Stimulated activated CD4-positive, alpha-beta T cell treated with anti-CD3 and anti-CD28 coated beads, Interleukin-12 subunit alpha, Interleukin-12 subunit beta, amount 100 ng/mL, for 24 hours (primary cell): ENCODE measurements at places on chromosomes 6 and 20.

- no peak for DNase-seq
These were observed 725.3 kb downstream of the COL12A1 start for GRCh38 chr6:74480561-74480960.

GRCh38 chr6:13066050-13066449 lies 262.3 kb downstream of the TBC1D7 start:
- DNase-seq: no peak

- no peak for DNase-seq
These were observed 85.3 kb downstream of the NKAIN2 start for GRCh38 chr6:123888771-123889513.

- DNase-seq: no peak
These were observed 107.7 kb upstream of the FOXC1 start for GRCh38 chr6:1502041-1502440.

DNA sequence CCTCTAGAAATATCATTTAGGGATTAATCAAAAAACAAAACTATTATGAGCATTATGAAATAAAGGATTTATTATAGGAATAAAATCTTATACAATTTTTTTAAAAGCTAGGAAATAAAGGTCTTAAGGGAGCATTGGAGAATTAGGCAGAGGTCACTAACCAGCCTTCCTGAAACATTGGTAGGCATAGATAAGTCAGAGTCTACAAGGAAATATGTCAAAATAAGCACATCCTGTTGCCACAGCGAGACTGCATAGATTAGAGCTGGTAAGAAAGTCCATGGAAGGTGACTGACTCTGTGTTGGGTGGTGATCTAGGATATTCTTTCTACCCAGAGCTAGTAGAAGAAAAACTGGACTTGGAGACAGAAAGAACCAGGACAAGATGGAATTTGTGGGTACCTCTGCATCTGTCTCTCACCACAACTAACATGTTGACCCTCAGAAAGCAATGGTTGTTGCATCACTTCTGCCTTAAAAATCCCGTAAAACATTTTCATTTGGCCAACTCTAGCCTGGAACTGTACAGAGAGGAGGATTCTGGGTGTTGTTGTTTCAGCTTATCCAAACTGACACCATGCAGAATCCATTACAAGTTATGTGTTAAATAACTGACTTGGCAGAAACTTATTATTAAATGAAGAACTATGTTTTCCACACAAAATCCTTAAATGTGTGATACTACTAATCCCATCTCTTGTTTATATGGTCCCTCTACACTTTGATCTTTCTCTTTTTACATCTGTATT lies 77.1 kb downstream of the FBXO5 start:
- no peak for DNase-seq

GRCh38 chr6:124870611-124871459 lies 91.4 kb upstream of the RNF217 start:
- no peak for DNase-seq

- DNase-seq: no peak
These were observed 6.9 kb downstream of the STK35 start for GRCh38 chr20:2108498-2108897.

- no peak for DNase-seq
These were observed 119.4 kb downstream of the RFPL4B start for GRCh38 chr6:112466373-112467151.

GRCh38 chr6:119880840-119881239 lies 531.3 kb upstream of the MAN1A1 start:
- DNase-seq: no peak

DNA sequence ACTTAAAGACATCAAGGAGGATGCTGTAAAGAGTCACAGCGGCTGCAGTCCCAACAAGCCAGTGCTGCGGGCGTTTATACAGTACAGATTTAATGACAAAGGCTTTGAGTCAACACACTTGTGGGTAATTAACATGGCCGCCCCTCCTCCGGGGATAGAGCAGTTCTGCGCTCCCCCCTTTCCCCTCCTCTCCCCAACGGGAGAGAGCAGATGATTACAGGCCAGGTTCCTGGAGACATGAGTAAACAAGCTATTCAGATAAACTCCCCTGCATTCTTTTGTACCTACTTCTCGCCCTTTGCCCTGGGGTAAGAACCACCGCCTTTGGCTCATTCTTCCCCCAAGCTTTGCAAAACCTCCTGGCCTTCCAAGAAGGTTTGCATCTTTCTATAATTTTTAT lies 23.6 kb upstream of the FABP7 start:
- DNase-seq: no peak

- DNase-seq: no peak
These were observed 571.5 kb upstream of the CDH4 start for GRCh38 chr20:60680554-60680953.

DNA sequence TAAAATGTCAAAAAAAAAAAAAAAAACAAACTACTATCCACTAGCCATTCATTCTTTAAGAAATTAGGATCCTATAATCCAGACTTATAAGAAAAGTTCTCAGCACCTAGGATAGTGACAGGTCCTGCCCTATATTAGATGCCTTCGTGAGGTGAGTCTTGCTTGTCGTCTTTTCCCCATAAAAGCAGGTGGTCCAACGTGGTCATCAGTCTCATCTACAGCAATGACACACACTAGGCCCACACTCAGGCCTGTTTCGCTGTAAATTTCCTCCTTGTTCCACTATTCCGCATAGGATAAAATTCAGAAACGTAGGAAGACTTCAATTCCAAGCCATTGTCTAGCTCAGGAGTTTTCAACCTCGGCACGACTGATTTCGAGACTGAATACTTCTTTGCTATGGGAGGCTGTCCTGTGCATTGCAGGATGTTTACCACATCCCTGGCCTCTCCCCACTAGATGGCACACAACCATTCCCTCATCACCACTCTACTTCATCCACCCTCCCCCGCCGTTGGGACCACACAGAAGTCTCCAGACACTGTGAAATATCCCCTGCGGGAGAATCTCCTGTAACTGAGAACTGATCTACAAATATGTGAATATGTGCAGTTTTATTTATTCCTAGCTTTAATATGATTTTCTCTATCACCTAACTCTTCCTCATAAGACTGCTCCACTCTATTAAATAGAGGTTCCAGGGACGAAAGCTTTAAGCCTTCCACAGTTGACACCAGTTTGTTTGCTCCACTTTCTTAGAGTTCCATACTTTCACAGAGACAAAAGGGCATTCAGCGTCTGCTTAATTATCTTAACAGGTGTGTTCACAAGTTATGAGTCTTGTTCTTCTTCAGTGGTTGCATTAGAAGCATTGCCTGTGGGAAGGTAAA lies 346.3 kb downstream of the BMP2 start:
- no peak for DNase-seq

- DNase-seq: no peak
These were observed 107.8 kb downstream of the NFATC2 start for GRCh38 chr20:51434580-51435247.

DNA sequence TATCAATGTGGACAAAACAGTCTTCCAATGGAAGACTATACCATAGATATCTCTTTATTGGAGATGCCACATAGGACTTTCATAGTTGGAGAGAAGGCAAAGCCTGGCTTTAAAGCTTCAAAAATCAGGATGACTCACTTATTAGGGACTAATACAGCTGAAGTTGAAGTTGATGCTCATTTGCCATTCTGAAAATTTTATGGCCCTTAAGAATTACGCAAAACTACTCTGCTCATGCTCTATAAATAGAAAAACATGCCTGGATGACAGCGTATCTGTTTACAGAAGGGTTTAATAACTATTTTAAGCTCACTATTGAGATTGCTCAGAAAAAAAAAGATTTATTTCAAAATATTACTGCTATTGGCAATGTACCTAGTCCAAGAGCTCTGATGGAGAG lies 155.5 kb upstream of the DST start:
- no peak for DNase-seq

- DNase-seq: no peak
These were observed 137.3 kb downstream of the CCDC170 start for GRCh38 chr6:151630991-151631655.

DNA sequence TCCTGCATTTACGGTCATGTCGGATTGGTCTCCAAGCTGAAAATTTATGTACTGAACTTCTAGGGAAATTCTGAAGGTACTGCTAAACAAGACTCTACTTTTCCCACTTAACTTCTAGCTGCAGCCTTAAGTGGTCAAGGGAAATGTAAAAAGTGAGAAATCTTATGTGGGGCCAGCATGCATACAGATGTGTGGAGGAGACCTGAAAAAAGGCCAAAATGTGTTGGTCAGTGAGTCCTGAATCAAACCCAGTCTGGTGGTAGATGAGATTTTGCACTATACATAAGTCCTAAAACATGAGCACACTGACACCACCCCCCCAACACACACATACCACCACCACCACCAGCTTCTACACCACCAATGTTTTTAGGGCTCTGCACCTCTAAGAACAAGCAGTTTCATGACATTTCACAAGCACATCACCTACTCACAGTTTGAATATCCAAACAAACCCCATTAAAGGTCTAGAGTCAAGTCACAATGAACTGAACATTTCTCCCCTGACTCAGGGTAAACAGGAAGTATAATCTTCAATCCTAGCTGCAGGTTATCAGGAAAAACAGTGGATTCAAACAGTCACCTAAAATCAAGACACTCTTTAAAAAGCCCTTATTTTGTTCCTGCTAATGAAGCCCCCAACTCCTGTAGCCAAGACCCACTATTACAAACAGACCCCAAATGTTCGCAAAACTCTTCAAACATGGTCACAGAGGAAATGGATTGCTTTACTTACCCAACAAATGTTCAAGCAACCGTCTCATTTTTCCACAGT lies 1.6 kb downstream of the ZMYND8 start:
- no peak for DNase-seq

GRCh38 chr6:89328976-89329375 lies 13.9 kb upstream of the GABRR2 start:
- no peak for DNase-seq

DNA sequence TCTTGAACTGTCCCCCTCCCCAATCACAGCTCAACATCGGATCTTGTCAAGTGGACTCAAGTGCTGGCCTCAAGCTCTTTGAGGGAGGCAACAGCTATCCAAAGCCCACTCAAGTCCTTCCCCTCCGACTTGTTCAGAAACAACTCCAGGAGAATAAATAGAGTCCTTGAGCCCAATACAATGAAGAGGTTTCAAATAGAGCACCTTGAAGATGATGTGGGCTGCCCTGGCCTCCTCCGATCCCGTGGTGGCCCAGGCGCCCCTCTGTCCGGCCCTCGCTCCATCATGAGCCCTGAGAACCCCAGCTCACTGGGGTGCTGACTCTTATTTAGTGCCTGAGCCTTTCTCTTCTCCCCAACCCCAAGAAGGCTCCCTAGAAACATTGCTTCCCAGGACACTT lies 164.3 kb upstream of the PMEPA1 start:
- DNase-seq: no peak

GRCh38 chr6:87830907-87831306 lies 128.9 kb upstream of the AKIRIN2 start:
- no peak for DNase-seq

DNA sequence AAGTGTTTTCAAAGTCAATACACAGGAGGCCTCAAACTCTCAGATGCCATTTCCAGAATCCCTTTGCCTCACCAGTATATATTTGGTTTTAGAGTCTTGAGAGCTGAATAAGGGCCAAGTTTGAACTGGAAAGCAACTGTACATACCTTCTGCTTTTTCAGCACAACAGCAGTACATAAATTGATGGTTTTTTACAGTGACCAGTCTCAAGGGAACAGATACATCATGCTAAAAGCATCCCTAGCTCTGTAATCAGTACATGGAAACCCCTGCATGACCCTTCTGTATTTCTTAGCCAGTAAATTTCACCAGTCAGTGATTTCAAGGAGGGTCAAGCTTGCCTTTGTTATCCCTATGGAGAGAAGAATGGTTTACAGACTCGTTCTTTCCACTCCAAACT lies 40.6 kb upstream of the ECHDC1 start:
- DNase-seq: no peak

- no peak for DNase-seq
These were observed 130.0 kb downstream of the FOXC1 start for GRCh38 chr6:1739680-1740079.

GRCh38 chr6:150185732-150186117 lies 42.9 kb downstream of the PPP1R14C start:
- no peak for DNase-seq

DNA sequence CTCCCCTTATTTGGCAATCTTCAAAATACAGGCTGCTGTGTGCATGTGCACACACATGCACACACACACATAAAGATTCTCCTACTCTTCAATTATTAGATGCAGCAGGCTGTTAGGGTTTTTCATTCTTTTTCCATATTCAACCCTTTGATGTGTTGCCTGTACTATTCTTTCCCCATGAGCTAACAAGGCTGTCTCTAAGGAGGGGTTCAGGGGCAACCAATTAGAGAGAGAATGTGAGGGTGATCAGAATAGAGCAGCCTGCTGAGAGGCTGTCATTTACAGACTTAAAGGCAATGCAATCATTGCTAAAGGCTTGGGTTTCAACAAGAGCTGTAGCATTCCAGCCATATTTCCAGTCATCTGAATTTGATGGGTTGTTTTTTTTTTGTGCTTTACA lies 467.4 kb upstream of the ID4 start:
- no peak for DNase-seq

- no peak for DNase-seq
These were observed 32.2 kb downstream of the AHI1 start for GRCh38 chr6:135465307-135465706.

- no peak for DNase-seq
These were observed 121.1 kb downstream of the HDGFL1 start for GRCh38 chr6:22690446-22690845.

DNA sequence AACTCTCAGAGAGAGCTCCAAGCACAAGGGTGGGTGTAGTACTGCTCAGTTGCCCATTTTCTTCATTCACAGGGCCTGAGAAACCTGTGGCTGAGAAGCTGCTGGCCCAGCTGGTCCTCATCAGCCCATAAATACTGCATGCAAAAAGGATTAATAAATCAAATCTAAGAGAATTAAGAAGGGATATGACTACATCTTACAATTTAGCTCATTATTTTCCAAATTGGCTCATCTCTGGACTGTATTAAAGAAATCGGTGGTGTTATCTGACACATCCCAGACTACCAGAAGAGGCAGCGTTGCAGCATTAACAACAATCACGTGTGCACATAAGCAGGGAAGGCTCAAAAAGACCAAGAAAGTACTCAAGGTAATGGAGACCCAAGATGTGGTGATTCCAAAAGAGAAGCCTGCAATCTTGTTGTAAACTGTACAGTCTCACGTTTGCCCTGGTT lies 90.7 kb downstream of the CD24 start:
- no peak for DNase-seq

- no peak for DNase-seq
These were observed 60.5 kb downstream of the RSPH3 start for GRCh38 chr6:158939255-158940159.

GRCh38 chr6:80254716-80255115 lies 148.2 kb downstream of the BCKDHB start:
- DNase-seq: no peak

- no peak for DNase-seq
These were observed 2.5 kb downstream of the AKIRIN2 start for GRCh38 chr6:87699576-87699975.

- no peak for DNase-seq
These were observed 142.0 kb downstream of the UST start for GRCh38 chr6:148888856-148889255.

- DNase-seq: no peak
These were observed 79.7 kb downstream of the RNF217 start for GRCh38 chr6:125041740-125042459.
